Effector memory CD4-positive, alpha-beta T cell (primary cell): ENCODE measurements at places on chromosomes 6 and 20.
A peak's percentile ranks its signal among the peaks of the same experiment; 100 is the strongest.

- DNase-seq = no peak
Observed at GRCh38 chr20:38152621-38153221, 12.3 kb downstream of the TGM2 start.

GRCh38 chr6:24980507-24981385 is 45.0 kb upstream of the RIPOR2 start:
- DNase-seq = no peak

DNA sequence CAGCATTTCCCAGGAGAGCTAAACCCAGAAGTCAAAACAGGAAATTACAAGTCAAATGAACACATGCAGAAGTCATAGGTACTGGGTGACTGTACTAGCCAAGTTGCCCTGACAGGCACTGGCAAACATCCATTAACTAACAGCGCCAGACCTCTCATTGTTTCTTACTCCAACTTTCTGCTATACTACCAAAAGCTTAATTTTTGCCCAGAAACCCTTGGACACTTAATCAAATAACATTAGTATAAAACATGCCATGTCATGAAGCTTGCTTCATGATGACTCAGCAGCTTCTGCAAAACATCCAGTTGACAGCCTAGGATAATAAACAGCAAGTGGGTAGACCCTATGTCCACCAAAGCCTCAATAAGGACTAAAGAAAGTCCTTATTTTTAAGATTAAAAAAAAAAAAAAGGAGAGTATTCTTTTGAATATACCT is 3.5 kb downstream of the NUP153 start:
- DNase-seq = no peak

DNA sequence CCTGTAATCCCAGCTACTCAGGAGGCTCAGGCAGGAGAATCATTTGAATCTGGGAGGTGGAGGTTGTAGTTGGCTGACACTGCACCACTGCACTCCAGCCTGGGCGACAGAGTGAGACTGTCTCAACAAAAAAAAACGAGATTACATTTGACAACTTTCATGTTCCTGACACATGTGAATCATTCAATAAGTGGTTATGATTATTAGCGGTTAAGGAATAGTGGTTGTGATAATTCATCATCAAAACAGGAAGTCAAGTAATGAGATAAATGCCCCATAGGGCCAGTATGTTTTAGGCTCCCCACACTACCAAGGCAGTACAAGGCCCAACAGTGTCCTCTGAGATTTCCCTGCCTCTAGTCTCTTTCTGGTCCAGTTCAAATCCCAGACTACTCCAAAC is 2.5 kb downstream of the HDDC2 start:
- DNase-seq = no peak

- no peak for DNase-seq
Observed at GRCh38 chr6:1296542-1296941, 15.4 kb upstream of the FOXQ1 start.

DNA sequence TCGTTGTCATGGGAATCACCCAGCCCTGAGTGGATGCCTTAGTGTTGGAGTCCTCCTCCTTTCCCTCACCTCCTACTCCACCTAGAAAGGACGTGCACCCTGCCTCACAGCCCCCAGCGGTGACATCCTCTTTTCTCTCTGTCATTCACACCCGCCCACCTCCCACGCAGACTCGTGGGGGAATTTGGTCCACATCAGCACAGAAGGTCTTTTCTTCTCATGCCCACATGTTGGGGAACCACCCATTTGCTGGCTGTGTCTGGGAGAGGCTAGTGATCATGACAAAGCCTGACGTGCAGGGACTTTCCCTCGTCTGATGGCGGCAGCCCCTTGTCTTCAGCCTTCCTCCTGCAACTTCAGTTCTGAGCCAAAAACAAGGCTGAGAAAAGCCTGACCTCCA is 96.0 kb upstream of the CNKSR3 start:
- DNase-seq = peak; percentile 25

GRCh38 chr6:120826253-120826652 is 508.0 kb downstream of the TBC1D32 start:
- no peak for DNase-seq

- no peak for DNase-seq
Observed at GRCh38 chr6:21733311-21733710, 139.8 kb downstream of the SOX4 start.

- no peak for DNase-seq
Observed at GRCh38 chr6:56073761-56074160, 173.6 kb downstream of the COL21A1 start.

GRCh38 chr20:46588532-46589511 is 38.4 kb upstream of the OCSTAMP start:
- no peak for DNase-seq

GRCh38 chr20:32050851-32051556 is 1.0 kb upstream of the HCK start:
- no peak for DNase-seq

DNA sequence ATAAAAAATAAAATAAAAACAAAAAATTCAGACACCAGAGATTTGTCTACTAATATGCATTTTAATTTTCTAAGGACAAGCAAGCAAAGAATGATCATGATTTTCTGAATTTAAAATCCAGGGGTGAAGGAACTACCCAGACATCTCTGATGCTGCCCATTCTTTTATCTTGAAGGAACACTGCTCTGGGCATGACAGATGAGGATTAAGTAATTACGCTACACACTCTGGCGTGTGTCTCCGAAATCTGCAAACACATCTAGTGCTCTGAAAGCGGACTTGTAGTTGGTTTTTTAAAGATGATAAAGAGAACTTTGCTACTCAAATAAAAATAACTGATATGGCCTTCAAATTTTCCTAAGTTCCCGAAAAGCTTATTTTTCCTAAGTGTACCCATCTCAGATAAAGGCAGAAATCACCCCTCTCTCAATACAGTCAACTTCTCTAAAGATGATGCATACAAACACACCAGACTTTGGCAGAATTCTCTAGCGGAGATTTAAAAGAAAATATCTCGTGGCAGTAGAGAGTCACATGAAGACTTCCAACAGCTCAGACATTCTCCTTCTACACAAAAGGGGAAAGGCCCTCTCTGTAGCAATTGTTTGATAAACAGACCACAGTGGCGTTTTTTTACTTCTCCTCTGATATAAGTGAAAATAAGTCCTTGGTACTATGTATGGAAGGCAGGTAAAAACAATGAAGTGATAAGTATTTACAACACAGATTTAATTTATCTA is 133.8 kb downstream of the BACH2 start:
- no peak for DNase-seq

DNA sequence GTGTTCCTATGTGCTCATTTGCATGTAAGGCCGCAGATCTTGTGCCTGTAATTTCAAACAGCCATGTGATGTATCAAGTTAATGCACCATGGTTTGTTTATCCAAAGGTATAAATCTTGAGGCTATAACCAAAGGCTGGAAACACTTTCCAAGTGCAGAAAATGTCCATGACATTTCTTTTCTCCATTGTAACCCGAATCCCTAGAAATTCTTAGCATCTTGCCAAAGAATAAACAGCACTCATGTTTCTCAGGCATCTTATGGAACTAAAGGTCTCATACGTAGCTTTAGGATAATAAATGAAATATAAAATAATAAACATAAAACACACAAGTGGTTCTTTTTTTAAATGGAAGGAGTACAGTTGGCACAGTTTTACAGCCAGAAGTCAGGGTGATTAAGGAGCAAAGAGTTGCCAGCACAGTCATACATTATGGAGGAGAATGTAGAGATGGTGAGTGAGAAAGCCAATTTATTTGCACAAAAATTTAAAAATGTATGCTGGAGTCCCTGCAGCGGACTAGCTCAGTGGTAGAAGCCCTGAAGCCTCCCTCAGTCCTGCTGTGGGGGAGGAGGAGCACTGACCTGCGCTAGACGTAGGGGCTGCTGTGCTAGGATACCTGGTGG is 18.0 kb downstream of the CDH26 start:
- no peak for DNase-seq

DNA sequence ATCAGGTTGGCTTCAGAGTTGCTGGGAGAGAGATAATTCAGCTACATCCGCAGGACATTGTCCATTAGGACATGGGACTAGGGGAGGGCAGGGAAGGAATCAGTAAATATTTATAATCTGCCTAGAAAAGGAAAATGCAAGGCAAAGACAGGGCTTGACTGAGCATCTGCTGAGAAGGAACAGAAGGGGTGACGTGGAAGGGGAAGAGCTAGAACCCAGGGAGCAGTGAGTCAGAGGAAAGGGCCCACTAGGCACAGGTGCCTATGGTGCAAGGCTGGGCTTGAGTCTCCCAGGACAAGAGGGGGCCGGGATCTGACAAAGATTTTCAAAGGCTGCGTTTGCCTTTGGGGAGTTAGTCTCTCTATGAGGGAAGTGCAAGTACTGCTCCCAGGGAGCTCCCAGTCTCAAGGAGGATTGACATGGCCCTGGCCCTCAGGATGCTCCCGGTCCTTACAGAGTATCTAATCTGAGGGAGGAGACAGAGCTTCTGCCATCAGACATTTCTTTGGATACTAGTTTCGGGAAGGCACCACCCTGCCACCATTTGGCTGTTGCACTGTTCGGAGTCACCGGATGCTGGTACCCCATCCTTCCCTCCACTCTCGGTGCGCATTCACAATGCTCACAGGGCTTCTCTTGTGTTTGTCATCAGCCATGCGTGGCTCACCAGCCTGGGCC is 21.9 kb downstream of the VEGFA start:
- no peak for DNase-seq

DNA sequence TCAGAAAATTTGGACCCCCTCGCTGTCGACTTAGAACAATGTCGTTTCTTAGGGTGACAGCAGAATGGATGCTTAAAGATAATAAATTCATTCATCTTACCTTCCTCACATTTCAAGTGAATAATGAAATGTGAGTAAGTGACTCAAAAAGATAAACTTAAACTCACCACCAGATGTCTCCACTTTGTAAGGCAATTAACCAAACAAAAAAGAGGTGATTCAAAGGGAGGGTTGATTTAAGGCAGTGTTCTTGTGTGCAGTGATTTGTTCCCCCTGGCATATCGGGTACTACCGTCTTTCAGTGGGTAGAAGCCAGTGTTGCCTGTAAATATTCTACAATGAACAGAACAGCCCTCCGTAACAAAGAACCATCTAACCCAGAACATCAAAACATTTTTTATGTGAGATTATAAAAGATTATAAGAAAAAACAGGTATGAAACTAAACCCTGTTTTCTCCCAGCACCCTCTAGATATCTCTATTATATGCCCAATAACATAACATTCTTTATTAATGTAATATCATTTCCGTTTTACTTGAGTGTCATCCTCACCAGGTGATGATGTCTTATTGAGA is 589.7 kb downstream of the CBLN4 start:
- DNase-seq = no peak

GRCh38 chr6:136547336-136547735 is 2.9 kb downstream of the MAP7 start:
- no peak for DNase-seq

- DNase-seq = no peak
Observed at GRCh38 chr6:73042892-73043291, 182.4 kb downstream of the KHDC1L start.

GRCh38 chr6:126723541-126724170 is 383.7 kb downstream of the CENPW start:
- DNase-seq = no peak

GRCh38 chr6:112311950-112312547 is 35.1 kb upstream of the RFPL4B start:
- DNase-seq = no peak

DNA sequence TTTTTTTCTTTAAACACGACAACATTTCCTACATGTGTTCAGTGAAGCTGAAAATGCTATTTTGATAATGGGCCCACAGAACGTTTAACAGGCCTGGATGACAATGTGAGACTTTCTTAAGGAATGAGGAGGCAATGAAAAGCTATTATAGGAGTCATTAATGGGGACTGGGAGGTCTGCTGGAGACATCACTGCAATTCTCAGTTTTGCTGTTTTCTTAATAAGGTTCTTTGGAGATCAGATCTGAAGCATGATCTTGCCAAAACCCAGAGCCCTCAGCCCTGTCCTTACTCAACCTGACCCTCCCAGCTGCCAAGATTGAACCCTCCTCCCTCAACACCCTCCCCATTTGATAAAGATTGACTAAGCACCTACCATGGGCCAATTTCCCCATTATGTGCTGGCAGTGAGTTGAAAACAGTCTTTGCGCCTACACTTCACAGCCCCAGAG is 353.1 kb downstream of the MAFB start:
- DNase-seq = no peak

GRCh38 chr6:109939654-109940053 is 38.5 kb upstream of the GPR6 start:
- DNase-seq = no peak

- no peak for DNase-seq
Observed at GRCh38 chr6:162875070-162875469, 147.3 kb downstream of the PACRG start.

DNA sequence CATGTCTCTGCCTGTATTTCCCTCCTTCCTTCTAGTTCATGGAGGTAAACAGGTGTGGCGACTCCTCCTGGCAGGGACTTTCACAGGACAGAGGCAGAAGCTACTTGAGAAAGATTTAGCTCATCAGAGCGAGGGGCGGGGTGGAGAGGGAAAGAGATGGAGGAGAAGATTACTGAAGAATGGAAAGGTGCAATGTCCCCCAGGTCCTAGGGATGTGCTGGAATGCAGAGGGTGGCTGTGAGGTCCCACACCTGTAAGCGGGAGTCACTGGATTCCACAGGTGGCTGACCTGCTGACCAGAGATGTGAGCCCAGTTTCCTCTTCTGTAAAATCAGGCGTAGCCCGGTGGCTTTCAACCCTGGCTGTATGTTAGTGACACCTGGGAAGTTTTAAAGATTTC is 199.2 kb upstream of the SULF2 start:
- DNase-seq = no peak

DNA sequence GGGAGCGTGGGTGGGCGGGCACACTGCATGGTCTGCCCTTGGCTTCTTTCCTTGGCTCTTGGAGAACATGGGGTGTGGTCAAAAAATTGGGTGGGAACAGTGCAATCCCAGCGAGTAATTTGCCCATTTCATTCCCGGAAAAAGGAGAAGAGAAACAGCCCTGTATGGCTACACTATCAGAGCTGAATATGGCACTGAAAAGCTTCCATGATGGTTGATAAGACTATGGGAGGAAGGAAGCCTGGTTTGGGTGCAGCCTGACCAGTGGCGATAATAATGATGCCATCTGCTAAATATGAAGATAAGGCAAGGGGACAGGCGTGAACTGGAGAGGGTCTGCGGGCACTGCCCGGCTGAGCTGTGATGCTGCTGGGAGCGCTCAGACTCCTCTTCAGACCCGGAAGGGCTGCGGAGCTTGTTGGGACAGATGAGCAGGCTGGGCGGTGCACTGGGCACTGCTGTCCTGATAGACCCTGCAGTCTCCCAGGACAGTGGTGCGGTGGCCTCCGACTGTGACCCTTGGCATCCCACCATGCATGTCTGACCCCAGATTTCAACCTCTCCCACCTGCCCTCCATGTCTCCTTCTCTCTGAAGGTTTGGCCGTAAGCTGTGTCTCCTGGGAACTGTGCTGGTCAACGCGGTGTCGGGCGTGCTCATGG is 10.2 kb downstream of the SLC22A1 start:
- DNase-seq = no peak

GRCh38 chr6:17167327-17167979 is 65.6 kb downstream of the STMND1 start:
- no peak for DNase-seq

GRCh38 chr6:163398815-163399214 is 15.7 kb upstream of the QKI start:
- no peak for DNase-seq

GRCh38 chr6:3871515-3871914 is 22.3 kb downstream of the FAM50B start:
- DNase-seq = no peak
